ENCODE measurements at places on chromosomes 3 and 15. TPM values are rescaled to one million over a fixed set of nuclear protein-coding genes. Genes with fewer than 3 reads are reported as not detected.

KAT2B gene
- 6.4 TPM for total RNA-seq

CCR9 gene
- total RNA-seq = not detected

IQCH gene
- total RNA-seq = 2.3 TPM

SPINK8 gene
- total RNA-seq = not detected

ERICH6 gene
- 0.35 TPM for total RNA-seq

TRAT1 gene
- not detected for total RNA-seq

Measured in myometrial cell (primary cell).